HFFc6 (cell line): ENCODE measurements at places on chromosomes 7 and 10. TPM values are rescaled to one million over a fixed set of nuclear protein-coding genes. Genes with fewer than 3 reads are reported as not detected.

OR9A2 gene
- total RNA-seq: not detected in 3 replicates

SYT15 gene
- 0.31 to 3.0 TPM (median 0.57 TPM) in 3 replicates for total RNA-seq

CAMK1D gene
- 0.46 to 2.0 TPM (median 1.6 TPM) in 3 replicates for total RNA-seq

PSD gene
- 0.57 to 1.4 TPM (median 1.2 TPM) in 3 replicates for total RNA-seq

NPY4R2 gene
- 0.20 TPM in 1 of 3 replicates, not detected in the others for total RNA-seq

GJD4 gene
- not detected in 3 replicates for total RNA-seq

VENTX gene
- not detected in 3 replicates for total RNA-seq

ARMH3 gene
- 16.7 to 18.2 TPM (median 17.7 TPM) in 3 replicates for total RNA-seq

CHN2 gene
- total RNA-seq: not detected in 3 replicates

DNA sequence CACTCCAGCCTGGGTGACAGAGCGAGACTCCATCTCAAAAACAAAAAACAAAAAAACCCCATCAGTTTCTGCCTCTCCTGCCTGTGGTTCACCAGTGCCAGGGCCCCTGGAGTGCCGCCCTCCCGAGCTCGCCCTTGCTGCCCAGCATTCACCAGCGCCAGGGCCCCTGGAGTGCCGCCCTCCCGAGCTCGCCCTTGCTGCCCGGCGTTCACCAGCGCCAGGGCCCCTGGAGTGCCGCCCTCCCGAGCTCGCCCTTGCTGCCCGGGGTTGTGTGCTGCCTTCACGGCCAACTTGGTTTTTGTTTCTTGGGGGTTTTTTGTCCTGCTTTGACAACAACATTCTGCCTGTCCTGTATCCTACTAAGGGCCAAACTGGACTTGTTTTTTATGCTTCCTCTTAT is 13.2 kb upstream of the GET4 start:
- DNase-seq: no peak

GRCh38 chr7:104664648-104665047 is 336.2 kb downstream of the LHFPL3 start:
- no peak for DNase-seq

GRCh38 chr7:47419471-47419870 is 162.4 kb downstream of the TNS3 start:
- no peak for DNase-seq

DNA sequence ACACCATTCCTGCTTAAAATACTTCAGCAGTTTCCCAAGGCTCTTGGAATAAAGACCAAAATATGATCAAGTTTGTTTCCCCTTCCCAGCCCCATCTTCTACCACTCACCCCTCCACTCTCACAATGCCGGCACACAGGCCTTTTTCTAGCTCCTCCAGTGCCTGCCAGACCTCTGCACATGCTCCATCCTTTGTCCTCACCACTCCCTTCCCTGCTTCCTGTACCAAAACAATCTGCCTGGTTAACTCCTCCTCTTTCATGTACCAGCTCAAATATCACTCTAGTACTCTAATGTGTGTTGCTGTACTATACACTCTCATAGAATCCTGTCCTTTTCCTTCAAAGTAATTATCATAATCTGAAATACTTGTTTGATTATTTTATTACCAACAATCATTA is 19.4 kb downstream of the SCRN1 start:
- no peak for DNase-seq

- DNase-seq: no peak
These were observed 22.5 kb upstream of the BTBD16 start for GRCh38 chr10:122248356-122249302.

- no peak for DNase-seq
These were observed 77.4 kb upstream of the PRR15 start for GRCh38 chr7:29486191-29486700.

- DNase-seq: no peak
These were observed 486.3 kb downstream of the ACTR3B start for GRCh38 chr7:153245809-153246208.

DNA sequence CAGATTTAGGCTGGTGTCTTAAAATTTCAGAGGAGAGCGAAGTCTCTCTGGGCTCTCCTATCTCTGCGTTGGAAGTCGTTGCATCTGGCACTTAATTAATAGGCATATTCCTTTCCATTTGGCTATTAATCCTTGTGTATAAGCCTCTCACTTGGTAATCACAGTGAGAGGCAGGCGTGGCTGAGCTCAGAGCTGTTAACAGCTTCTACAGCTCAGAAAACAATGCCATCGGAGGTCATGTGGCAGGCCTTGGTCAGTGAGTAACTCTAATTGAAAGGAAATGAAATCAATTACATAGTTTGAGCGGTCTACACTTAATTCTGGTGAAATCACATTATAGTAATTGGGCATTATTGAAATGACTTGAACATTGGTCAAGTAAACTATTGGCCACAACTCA is 135.1 kb downstream of the DPY19L1 start:
- no peak for DNase-seq

DNA sequence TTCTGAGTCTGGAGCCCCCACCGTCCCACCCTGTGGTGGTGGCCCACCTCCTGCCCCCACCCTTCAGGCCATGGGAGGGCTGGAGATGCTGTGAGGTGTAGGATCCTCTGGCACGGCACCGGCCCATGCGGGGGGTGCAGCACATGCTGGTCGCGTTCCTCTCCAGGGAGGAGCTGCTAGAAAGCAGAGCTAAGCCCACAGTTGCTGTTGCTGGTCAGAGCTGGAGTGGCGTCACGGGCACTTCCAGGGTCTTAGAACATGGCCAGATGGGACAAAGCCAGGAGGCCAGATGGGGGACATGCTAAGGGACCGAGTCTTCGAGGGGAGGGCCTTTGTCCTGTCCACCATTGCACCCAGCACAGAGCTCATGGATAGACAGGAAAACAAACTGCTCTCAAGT is 21.6 kb downstream of the AGAP3 start:
- DNase-seq: no peak

DNA sequence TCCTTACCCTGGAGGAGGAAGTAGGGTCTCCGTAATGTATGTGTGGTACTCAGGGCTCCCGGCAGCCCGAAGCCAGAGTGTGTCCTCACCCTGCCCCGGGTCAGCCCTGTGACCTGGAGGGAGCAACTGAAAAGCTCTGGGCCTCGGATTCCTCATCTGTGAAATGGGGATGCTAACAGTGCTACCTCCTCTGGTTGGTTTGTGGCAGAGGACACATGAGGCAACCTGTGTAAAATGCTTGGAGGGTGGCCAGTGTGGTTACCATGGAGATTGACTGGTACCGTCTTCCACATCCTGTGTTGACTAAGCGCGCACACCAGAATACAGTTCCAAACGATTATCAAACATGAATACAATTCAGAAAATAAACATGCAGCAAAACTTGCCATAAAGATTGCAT is 163.8 kb upstream of the KLF6 start:
- DNase-seq: no peak

DNA sequence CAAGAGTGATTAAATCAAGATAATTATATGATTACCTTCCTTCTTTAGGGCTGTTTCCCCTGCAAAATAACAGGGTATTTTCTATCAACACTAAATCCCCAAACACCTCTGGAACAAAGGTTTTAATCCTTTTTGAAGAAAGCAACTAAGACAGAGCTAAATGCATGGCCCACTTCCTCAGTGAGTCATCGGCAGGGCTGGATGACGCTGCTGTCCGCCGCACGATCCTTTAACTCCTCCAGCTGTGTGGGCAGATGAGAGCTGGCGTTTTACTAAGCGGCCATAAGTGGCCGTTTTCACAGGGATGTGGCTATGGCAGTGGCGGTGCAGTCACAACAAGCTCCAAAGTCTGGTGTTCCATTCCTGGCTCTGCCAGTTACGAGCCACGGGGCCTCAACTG is 76.0 kb upstream of the C1QL3 start:
- peak; percentile 53 for DNase-seq

DNA sequence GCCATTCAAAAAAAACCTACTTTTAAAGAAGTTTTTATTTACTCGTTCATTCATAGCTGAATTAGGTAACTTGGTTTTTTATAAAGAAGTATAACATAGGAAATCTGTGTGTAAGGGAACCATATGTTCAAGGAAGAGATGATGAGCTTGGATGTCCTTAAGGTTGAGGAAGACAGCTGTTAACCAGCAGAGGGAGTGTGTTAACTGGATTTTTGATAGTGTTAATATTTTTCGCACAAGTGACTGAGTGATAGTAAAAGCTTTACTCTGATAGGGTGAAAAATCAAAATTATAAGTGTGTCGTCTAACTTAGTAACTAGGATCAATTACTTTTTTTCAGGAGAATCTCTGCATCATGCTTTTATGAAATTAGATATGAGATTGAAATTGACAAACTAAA is 134.7 kb downstream of the ARL5B start:
- no peak for DNase-seq

DNA sequence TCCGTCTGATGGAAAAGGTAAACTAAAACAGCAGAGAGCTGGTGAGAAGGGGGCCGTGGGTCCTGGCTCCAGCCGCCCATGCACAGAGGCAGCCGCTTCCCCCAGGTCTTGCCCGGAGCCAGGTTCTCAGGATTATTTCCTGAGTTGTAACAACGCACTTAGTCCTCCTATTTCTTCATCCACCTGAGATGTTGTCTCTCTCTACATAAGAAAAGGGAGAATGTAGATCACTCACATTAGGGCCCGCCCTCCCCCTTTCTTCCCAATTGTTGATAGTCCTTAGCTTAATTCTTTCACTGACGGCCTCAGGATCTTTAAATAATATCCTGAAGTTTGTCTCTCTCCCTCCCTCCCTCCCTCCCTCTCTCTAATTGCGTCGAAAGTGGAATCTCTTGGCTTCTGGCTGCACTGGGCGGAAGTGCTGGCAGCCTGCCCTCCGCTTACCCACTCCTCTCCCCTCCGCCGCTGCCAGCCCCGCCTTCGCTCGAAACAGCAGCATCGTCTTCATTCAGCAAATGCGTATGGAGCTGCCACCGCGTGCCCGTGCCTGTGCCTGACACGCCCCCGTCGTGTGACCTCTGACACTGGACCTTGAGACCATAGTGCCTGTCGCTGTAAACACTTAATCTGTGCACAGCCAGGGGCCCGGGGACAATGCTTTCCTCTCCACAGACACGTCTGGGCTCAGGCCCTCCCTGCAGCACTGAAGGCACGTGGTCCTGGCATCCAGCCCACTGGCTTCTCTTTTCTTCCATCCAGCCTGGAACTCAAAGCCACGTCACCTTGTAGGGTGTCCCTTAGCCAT is 174.5 kb upstream of the PPP2R2D start:
- no peak for DNase-seq

DNA sequence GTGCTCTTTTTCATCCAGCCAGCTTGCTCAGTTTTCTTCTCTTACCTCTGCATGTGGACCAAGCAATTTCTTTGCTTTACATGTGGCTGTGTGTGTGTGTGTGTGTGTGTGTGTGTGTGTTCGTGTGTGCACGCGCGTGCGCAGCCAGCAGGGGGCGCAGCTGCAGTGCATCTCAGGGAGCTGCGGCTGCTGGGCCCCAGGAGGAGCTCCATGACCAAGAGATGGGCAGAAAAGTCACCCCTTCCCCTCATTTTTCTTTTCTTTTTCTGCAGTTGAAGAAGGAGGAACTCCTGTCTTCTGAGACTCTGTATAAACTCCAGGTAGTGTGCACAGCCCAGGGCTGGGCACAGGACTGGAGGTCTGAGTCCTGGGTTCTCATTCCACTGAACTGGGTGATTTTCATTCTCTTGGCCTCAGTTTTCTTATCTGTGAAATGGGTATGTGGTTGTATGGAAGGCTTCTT is 41.8 kb downstream of the BLNK start:
- DNase-seq: peak; percentile 60

DNA sequence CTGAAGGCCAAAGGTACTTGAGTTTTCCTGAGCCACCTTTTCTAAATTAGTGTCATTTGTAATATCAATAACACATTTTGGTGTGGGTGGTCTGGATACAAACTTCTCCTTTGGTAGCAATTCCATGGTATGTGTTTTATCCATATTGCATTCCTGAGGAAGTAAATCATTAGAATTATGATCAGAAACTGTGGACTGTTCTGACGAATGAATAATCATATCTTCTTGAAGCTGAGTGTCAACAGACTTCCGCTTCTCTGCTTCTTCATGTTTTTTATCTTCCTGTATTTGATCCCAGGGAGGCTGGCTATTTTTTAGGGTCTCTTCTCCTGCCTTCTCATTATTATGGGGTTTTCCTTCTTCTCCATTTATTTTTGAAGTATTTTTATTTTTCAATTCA is 81.4 kb downstream of the NRBF2 start:
- DNase-seq: no peak

- DNase-seq: no peak
These were observed 42.0 kb upstream of the CELF2 start for GRCh38 chr10:10975647-10976046.

GRCh38 chr7:50664461-50664922 is 99.3 kb upstream of the DDC start:
- peak; percentile 75 for DNase-seq

GRCh38 chr10:101451261-101451660 is 97.3 kb downstream of the BTRC start:
- no peak for DNase-seq

DNA sequence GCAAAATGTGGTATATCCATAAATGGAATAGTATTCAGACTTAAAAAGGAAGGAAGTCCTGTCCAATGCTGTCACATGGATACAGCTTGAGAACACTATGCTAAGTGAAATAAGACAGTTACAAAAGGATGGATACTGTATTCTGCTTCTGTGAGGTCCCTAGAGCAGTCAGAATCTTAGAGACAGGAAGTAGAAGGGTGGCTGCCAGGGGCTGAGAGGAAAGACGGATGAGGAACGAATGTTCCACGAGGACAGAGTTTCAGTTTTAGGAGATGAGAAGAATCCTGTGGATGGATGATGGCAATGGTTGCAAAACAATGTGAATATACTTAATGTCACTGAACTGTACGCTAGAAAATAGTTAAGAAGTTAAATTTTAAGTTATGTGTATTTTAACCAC is 3.8 kb downstream of the PRKCQ start:
- no peak for DNase-seq

DNA sequence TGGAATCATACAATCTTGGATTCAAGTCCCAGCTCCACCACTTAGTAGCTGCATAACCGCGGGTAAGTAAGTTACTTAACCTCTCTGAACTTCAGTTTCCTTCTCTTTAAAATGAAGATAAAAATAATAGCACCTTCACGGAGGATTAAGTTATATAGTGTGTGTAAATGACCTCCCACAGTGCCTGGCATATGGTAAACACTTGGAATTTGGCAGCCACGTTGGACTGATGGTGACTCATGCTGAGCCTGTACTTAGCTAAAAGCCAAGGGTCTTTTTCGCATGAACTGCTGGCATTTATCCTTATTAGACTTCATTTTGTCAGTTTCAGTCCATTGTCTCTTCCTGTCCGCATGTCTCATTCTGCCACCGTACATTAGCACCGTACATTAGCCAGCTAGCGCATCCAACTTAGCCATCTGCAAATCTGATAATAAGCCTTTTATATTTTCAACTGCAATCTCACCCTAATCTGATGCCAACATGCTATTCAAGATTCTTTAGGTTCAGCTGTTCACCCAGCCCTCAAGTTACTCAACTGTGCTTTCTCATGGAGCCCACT is 11.2 kb downstream of the SLC13A4 start:
- peak; percentile 71 for DNase-seq

- no peak for DNase-seq
These were observed 18.5 kb upstream of the CHCHD1 start for GRCh38 chr10:73763343-73763742.
